ENCODE measurements at places on chromosomes 1 and 21. TPM values are rescaled to one million over a fixed set of nuclear protein-coding genes. Genes with fewer than 3 reads are reported as not detected.
A peak's percentile ranks its signal among the peaks of the same experiment; 100 is the strongest.

Gene AKNAD1
- 0.15 TPM for polyA plus RNA-seq

Gene HHAT
- 0.81 TPM for polyA plus RNA-seq

Gene IL12RB2
- polyA plus RNA-seq: 0.09 TPM

Gene KRTAP13-3
- not detected for polyA plus RNA-seq

Gene HSD11B1
- polyA plus RNA-seq: 0.59 TPM

Gene TIPRL
- 9.6 TPM for polyA plus RNA-seq

Gene ZYG11A
- not detected for polyA plus RNA-seq

Gene KRTAP7-1
- polyA plus RNA-seq: not detected

Gene TMCC2
- polyA plus RNA-seq: 1.1 TPM

Gene RHBG
- not detected for polyA plus RNA-seq

Gene TSPAN1
- 1.3 TPM for polyA plus RNA-seq

Gene CLCA4
- polyA plus RNA-seq: 0.04 TPM

Gene GJA8
- polyA plus RNA-seq: not detected

Gene CSTB
- polyA plus RNA-seq: 44.4 TPM

Gene FCRL4
- polyA plus RNA-seq: not detected

Gene TEKT2
- polyA plus RNA-seq: 0.06 TPM

- DNase-seq: no peak
Measured at GRCh38 chr1:29697391-29697780, 461.1 kb downstream of the PTPRU start.

GRCh38 chr1:15963968-15964648 lies 11.8 kb downstream of the ZBTB17 start:
- no peak for DNase-seq

DNA sequence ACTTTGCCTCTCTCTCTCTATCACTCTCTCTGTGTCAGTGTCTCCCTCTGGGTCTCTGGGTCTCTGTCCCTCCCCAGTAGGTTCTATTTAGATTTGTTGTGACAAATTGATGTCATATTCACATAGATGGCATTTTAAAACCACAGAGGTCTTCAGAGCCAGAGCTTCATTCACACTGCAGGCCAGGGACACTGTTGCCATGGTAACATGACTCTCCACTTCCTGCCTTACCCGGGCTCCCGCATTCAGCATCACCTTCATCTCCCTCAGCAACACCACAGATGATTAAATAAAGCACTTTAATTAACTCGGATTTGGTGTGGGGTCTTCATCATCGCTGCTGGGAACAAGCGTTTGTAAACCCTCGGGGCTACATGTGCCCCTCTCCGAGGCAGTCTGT lies 132.6 kb downstream of the ETS2 start:
- DNase-seq: no peak

DNA sequence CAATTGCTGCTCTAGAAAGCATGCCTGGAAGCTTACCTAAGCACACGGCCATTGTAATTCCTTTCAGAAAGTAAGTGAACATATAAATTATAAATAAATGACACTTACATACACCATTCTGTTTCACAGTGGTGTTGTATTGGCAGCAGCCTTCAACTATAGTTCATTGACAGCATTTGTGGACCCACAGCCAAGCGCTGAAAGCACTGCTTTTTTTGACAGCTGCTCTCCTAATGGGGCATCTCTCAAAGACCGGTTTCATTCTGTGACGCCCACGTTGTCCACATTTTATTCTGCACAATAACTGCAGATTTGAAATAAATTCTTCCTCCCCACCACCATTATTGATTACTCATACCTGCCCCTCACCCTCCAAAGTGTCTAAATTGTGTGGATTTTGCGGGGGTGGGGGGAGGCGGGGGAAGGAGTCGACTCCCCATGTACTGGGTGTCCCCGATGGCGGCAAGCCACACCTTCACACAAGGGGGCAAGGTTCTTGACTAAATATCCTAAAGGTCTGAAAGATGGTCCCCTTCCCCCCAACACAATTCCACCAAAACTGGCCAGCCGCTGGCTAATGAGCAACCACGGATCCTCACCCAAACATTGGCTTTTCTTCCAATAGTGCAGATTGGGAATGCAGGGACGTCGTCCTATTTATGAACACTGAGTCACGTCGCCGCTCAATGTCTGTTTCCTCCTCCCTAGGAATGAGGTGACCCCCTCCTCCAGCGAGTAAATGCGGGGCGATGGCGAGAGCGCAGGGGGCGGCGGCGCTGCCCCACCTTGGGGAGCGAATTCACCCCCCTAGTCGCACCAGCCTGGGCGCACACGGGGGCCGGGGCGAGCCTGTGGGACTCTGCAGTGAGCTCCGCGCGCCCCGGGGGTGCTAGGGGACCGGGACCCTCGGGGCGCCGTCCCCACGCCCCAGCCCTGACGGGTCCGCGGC lies 960 bp downstream of the RCAN1 start:
- DNase-seq: no peak

- DNase-seq: no peak
Measured at GRCh38 chr1:119779869-119780356, 11.2 kb upstream of the HMGCS2 start.

- DNase-seq: no peak
Measured at GRCh38 chr1:109249654-109250401, 489 bp downstream of the CELSR2 start.

GRCh38 chr1:10561955-10562354 lies 87.2 kb downstream of the PEX14 start:
- DNase-seq: no peak

DNA sequence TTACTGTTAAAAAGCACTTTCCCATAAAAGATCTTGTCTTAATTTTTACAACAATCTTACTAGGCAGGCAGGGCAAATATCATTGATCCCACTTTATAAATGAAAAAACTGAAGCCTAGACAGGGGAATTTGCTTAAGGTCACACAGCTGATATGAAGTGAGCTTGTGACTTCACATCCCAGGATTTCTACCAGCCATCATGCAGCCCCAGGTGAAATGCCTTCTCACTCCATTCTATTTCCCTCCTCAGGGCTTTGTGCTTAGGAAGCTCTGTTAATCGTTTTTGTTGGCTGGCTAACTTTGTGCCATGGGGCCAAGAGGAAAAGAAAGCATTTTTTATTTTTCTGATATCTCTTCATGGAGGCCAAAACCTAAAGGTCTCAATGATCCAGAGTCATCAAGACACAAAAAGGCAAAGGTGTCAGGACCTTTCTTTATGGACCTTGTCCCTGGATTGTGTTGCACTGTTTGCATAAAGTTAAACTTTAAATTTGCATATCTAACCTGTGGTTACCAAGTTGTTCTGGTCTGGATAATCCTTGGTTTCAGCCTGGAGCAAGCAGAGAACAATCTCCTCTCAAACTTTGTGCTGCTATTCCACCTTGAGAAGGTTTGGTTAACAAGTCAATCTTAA lies 44.8 kb upstream of the ZNF326 start:
- no peak for DNase-seq

DNA sequence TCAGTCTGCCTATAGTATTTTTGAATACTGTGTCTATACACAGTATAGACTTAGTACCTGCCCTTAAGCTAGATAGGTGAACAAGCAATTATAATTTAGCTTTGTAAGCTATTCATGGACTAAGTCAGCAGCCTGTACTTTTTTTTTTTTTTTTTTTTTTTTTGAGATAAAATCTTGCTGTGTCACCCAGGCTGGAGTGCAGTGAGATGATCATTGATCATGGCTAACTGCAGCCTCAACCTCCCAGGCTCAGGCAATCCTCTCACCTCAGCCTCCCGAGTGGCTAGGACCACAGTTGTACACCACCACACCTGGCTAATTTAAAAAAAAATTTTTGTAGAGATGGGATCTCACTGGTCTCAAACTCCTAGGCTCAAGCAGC lies 17.3 kb downstream of the ITSN1 start:
- DNase-seq: no peak

- DNase-seq: no peak
Measured at GRCh38 chr1:244854865-244855578, 9.3 kb downstream of the HNRNPU start.

- peak; percentile 85 for DNase-seq
Measured at GRCh38 chr1:154405747-154406571, 816 bp downstream of the IL6R start.

DNA sequence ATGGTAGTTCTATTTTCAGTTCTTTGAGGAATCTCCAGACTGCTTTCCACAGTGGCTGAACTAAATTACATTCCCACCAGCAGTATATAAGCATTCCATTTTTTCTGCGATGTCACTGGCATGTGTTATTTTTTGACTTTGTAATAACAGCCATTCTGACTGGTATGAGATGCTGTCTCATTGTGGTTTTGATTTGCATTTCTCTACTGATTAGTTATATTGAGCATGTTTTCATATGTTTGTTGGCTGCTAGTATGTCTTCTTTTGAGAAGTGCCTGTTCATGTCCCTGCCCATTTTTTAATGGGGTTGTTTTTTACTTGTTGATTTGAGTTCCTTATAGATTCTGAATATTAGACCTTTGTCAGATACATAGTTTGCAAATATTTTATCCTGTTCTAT lies 87.9 kb downstream of the RPS6KC1 start:
- no peak for DNase-seq

DNA sequence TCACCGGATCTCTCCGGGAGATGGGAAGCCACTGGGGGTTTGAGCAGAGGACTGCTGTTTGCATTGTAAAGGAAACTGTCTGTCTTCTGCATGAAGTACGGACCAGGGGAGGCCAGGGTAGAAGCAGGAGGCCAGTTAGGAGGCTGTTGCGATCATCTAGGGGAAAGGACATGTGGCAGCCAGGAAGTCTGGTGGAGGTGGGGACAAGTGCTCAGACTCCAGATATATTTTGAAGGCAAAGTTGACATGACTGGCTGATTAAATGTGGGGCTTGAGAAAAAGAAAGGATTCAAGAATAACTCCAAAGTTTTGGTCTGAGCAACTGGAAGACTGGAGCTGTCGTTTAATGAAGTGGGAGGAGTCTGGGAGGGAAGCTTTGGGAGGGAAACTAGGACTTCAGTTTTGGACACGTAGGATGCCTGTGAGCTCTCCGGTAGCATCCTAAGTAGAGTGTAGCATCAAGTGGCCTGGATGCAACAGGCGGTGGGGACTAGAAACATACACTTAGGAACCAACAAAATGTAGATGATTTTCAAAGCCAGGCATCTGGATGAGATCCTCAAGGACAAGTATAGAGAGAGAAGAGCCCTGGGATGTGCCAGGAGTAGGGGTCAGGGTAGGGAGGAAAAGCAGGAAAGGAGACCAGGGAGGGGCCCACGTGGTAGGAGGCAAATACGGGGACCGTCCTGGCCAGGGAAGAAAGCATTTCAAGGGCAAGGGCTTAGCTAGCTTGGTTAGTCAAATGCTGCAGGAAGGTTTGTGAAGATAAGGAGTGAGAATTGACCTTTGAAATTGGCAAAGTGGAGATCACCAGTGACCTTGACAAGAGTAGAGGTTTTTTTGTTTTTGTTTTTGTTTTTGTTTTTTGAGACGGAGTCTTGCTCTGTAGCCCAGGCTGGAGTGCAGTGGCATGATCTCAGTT lies 3.7 kb upstream of the C1orf210 start:
- no peak for DNase-seq

DNA sequence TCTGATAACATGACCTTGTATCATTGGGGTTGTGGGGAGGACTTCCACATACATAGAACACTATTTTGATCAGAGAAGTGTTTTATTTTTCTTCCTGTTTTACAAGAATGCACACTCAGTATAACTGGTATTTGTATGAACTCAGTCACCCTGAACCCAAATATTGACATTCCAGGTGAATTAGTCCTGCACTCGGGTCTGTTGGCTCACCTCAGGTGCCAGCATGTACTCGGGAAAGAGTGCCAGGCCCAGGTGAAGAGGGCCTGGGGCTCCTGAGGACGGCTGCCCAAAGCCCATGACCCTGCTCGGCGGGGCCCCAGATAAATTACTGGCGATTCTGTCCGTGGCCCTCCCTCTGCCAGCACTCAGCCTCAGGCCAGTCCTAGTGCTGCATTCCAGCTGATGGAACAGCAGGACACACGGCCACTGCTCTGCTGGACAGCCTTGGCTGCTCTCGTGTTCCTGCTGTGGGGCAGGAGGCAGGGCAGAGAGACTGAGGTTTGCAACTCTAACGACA lies 75.4 kb upstream of the TMPRSS2 start:
- no peak for DNase-seq

GRCh38 chr1:61687901-61688300 lies 37.0 kb downstream of the TM2D1 start:
- no peak for DNase-seq

DNA sequence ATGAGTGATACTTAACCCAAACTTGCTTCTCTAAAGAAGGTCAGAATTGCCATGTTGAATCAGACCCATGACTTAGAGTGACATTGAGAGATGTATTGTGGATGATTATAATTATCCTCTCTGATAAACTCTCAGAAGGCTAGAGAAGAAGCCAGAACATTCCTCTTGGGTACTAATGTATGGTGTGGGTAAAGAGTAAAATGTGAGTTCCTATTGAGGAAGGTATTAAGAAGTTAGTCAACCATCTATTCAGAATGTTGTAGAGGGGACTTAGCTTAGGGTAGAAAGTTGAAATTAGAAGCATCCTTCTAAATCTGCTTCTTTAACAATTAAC lies 7.3 kb downstream of the GMEB1 start:
- no peak for DNase-seq

DNA sequence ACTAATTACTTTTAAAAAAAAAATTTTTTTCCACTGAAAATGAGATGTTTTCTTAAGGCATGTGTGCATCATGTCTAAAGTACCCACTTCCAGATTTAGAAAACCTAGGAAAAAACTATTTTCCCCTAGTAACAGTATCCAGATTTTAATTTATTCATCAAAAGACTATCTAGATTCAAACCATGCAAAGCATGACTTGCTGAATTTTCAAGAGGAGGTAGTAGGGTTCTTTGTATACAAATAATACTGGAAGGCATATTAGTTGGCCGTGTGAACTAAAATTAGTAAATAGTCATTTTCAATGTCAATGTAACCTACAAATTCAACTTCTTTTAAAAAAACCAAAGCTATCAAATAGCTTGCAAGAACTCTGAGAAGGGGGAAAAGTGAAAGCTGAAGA lies 189.5 kb downstream of the CLEC20A start:
- DNase-seq: no peak

DNA sequence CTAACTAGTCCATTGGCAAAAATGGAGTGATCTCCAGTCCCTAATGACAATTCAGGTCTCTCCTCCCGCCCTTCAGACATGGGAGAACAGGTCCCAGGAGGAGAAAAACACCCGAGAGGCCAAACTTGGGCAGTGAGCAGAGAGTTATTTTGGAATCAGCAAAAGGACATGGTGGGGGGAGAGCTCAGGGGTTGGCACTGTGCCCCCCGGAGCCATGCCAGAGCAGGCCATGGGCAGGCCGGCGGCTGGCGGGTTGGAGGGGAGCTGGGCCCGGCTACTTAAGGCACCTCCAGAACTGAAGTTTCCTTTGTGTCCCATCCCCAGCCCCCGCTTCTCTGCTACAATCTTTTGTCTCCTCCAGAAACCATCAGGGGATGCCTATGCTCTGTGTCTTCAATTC lies 7.1 kb downstream of the LGR6 start:
- DNase-seq: peak; percentile 51

Measured in heart right ventricle (tissue), 16 donors.